ENCODE measurements at places on chromosomes 16 and 17. TPM values are rescaled to one million over a fixed set of nuclear protein-coding genes. Genes with fewer than 3 reads are reported as not detected.
A peak's percentile ranks its signal among the peaks of the same experiment; 100 is the strongest.

GRCh38 chr17:17789828-17790636 lies 46.8 kb downstream of the SREBF1 start:
- ATAC-seq = no peak

GRCh38 chr17:670286-670685 lies 44.4 kb downstream of the VPS53 start:
- ATAC-seq = no peak

GRCh38 chr17:12580640-12581039 lies 85.0 kb upstream of the MYOCD start:
- no peak for ATAC-seq

DNA sequence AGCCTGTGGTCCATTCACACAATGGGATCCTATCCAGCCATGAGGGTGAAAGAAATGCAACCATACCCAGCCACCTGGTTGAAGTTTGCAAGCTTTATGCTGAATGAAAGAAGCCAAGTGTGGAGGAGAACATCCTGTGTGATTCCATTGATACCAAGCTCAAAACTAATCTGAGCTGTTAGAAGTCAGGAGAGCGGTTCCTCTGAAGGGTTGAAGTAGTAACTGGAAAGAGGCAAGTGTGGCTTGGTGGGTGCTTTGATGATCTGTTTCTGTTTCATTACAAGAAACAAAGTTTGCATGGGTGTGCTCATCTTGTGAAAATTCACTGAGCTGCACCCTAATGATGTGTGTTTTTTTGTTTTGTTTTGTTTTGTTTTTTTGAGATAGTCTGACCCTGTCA lies 99.4 kb downstream of the SALL1 start:
- ATAC-seq = no peak

GRCh38 chr17:82929676-82930042 lies 89.8 kb upstream of the ZNF750 start:
- ATAC-seq = no peak

GRCh38 chr17:59897090-59897489 lies 4.2 kb downstream of the RPS6KB1 start:
- ATAC-seq = no peak

The GLYR1 gene
- total RNA-seq = 73.0 TPM

- ATAC-seq = no peak
These were observed 231.2 kb upstream of the GSE1 start for GRCh38 chr16:85381738-85382592.

DNA sequence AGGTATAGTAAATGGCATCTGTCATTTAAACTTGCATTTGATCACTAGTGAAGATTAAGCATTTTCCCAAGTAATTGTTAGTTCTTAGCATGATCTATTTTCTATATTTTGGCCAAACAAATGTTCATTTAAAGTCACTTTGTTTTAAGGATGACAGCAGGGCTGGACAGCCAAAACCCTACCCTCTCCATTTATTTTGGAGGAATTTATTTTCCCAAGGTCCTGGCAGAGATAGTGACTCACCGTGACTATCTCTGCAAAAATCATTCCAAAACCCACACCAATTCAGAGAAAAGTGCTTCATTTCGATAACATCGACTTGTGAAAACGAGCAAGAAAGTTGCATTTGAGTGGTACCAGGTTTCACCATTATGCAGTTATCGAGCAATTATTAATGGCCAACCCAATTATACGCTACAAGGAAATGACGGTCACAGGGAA lies 665 bp upstream of the AKAP1 start:
- peak; percentile 32 for ATAC-seq

The CHAD gene
- total RNA-seq = 0.21 TPM

The MTMR4 gene
- total RNA-seq = 44.2 TPM

Measured in motor neuron (in vitro differentiated cells).